ENCODE measurements at places on chromosomes 11 and 22.

- DNase-seq = no peak
Measured at GRCh38 chr22:34344702-34345101, 424.4 kb upstream of the LARGE1 start.

DNA sequence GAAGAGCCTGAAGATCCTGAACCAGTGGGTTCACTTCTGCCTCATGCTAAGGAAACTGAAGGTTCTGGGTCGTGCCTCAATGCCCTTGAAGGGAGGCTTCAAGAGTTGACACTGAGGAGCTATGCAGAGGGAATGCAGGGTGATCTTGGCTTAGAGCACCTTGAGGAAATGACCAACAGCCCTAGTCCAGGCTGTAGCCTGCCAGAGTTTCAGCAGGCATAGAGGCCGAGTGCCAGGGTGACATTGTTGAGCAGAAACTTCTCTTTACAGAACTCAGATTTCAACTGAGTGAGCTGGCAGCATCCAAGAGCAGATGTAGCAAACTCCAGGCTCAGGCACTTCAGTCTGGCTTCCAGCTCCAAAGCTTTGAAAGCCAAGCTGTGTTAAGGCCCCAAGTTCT lies 23.1 kb upstream of the CAPRIN1 start:
- no peak for DNase-seq

- no peak for DNase-seq
Measured at GRCh38 chr11:117677729-117678310, 119.2 kb downstream of the DSCAML1 start.

DNA sequence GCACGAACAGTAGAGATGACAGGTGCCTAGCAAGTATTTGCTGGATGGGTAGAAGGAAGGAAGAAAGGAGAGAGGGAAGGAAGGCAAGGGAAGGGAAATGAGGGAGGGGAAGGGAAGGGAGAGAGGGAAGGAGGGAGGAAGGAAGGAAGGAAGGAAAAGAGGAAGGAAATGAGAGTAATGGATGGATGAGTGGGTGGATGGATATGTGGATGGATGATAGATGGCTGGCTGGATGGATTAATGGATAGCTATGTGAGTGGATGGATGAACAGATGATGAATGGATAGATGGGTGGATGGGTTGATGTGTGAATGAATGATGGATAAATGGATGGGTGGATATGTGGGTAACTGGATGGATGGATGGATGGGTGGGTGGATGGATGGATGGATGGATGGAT lies 125.9 kb upstream of the FGF3 start:
- DNase-seq = no peak

GRCh38 chr22:47129902-47130635 lies 367.6 kb downstream of the TBC1D22A start:
- DNase-seq = peak; percentile 49

DNA sequence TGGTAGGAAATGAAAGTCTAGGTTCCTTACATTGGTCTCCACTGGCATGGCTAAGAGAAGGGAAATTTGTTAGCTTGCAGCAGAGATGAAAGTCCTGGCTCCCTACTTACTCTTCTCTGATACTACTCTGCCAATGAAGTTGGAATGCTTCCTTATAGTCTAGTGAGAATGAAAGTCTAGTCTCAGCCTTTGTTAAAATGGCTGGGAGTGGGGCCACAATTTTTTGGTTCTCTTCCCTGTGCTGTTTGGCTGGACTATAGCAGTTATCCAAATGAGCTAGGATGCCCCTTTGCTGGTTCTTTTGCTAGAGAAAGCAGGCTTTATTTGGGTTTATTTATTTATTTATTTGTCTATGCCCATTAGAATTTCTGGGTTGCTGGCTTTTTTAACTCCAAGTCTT lies 414.3 kb downstream of the AASDHPPT start:
- no peak for DNase-seq

DNA sequence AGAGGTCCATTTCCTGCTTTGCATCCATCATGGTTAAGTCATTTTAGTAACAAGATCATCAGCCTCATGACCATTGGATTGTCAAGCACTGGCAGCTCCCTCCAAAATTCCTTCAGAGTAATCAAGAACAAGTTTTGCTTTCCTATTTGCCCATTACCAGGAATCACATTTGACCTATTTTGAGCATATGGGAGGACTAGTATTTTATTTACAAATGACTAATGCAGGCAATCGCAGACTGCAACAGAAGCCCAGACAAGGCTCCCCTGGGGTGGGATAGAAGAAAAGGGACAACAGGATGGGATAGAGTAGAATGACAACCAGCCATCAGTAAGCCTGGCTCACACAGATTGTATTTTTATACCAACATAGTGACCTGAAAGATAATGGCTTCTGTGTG lies 9.1 kb downstream of the MMP10 start:
- DNase-seq = no peak

- DNase-seq = no peak
Measured at GRCh38 chr11:62556875-62557631, 10.4 kb upstream of the AHNAK start.

DNA sequence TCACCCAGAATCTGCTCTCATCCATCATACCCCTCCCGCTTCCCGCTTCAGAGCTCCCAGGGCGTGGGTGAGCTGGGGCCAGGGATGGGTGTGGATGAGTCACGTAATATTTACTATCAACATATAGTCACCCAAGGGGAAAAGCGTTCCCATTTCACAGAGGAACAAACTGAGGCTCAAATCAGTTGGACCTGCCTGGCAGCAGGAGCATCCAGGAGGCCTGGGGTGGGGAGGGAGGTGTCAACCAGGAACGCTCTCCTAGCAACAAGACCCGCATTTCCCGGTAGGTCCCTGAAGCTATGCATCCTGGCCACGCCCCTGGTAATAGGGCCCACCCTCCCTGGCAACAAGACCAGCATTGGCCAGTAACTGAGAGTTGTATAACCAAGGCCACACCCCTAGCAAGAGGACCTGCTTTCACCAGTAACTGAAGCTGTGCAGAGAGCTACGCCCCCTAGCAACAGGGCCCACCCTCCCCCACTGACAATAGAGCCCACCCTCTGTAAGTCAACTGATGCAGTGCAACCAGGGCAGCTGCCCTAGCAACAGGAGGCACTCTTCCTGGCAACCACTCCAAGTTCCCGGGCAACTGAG lies 32.7 kb upstream of the TXNRD2 start:
- DNase-seq = peak; percentile 46

- no peak for DNase-seq
Measured at GRCh38 chr11:17343257-17343656, 8.3 kb upstream of the NCR3LG1 start.

GRCh38 chr22:45893516-45893915 lies 83.4 kb downstream of the WNT7B start:
- DNase-seq = no peak

DNA sequence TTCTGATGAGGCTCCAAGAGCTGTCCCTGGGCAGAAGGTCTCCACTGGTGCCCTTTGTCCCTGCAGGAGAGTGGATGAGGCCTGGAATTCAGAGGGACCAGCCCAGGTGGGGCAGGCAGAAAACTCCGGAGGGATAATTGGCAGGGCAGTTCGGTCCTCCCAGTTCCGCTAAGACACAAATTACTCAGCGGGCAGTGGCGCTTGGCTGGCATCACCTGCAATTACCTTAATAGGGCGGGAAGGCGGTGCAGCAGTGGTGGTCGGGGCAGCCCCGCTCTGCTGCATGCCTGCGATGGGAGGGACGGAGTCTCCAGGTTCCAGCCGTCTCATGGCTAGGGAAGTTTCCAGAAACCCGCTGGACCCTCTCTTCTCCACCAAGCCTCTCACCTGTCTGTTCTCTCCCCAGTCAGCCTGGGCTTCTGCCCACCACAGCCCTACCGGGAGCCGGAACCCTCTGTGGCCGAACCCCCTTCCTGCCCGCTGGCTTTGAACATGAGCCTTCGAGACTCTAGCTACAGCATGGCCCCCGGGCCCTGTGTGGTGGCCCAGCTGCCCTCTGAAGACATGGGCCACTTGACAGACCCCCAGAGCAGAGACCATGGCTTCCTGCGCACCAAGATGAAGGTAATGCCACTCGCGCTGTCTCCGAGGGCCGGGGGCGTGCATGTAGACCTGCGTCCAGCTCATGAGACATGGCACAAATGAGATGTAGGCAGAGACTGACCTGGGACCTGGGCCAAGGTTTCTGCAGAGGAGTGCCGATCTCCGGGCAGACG lies 7.0 kb downstream of the OVOL1 start:
- DNase-seq = no peak

DNA sequence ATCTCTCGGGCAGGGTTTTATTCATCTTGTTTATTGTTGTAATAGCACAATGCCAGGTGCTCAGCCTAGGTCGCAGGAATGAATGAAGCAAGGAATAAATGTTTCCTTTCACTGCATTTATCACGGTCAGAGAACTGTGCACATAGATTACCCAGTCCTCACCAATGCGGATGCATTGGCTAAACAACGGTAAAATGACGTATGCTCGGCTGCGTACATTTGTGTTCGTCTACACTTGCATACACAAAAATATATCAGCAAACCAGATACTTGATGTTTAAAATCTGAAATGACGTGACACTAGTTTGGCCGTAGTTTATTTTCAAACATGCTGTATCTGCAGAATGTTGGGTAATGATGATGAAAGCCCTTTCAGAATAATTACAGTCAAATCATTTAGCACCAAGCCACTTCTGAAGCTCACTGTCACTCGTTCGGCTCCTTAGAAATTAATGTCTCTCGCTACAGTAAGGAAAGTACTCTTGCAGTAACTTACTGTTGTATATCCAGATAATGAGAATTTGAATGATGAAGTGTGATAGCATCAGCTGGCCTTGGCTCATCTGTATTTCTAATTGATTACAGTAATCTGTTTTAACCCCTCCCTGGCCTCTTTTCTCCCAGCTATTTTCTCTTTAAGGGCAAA lies 268.9 kb downstream of the LRRC4C start:
- DNase-seq = no peak

GRCh38 chr11:128619540-128620308 lies 32.4 kb upstream of the ETS1 start:
- no peak for DNase-seq

DNA sequence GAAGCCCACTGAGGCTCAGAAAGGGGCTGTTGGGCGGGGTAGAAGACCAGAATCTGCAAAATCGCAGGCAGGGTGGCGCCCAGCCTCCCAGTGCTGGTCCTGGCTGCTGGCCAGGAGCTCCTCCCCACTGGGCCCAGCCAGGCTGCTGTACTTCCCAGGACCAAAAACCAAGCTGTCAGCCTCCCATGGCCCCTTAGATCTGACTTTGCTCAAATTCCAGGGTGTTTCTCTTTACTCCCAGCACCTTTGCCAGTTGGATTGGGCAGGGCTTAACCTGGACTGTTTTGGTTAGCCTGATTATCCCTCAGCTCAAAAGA lies 44.2 kb upstream of the WEE1 start:
- DNase-seq = no peak

- DNase-seq = no peak
Measured at GRCh38 chr11:111879637-111879960, 258 bp downstream of the CFAP68 start.

GRCh38 chr11:34065505-34066203 lies 14.1 kb downstream of the CAPRIN1 start:
- DNase-seq = peak; percentile 19

GRCh38 chr11:123641495-123641840 lies 13.0 kb downstream of the SCN3B start:
- no peak for DNase-seq

DNA sequence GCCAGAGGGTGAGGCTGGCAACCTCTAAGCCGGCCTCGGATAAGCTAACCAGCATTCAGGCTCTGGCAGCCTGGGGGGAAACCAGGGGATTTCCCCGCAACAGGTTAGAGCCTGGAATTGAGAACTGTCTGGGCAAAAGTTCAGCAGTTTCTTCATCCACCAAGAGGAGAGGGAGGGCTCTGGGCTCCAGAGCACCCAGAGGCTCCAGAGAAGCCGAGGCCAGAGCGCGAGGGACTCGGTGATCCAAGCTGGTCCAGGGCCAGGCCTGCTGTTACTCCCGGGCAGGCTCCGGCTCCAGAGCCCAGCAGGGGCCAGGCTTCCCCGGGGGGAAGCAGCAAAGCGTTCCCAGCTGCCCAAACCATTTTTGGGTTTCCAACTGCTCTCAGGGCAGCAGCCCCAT lies 13.3 kb upstream of the SH3BP1 start:
- no peak for DNase-seq

- DNase-seq = no peak
Measured at GRCh38 chr11:66845876-66846212, 2.6 kb downstream of the RCE1 start.

- no peak for DNase-seq
Measured at GRCh38 chr22:38038426-38038825, 18.8 kb upstream of the PICK1 start.

DNA sequence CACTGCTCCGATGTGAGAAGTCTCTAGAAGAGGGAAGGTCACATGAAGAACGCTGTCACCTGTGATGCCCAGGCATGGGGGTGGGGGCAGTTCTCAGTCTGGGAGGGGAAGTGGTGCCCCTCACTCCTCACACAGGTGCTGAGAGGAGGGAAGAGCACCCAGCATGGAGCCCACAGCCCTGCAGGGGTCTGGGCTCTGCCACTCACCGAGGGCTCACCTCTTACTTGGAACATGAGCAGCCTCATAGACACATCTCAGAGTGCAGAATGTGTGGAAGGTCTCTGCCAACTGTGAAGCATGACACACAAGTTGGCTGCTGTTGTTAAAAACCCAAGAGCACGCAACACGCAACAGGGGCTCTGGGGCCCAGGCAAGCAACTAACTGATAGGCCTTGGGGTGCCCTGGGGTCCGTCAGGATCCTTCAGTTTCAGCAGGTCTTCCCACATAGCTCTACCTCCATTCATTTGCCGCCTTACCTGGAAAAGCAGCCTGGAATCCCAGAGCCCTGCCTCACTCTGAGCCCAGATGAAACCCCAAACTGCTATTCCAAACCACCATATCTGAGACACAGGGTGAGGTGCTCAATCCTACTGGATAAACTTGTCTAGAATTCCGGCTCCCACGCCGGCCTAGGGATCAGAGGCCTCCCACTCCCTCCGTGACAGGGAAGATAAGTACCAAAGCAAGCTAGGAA lies 17.5 kb upstream of the TMPRSS4 start:
- no peak for DNase-seq

GRCh38 chr11:116687458-116688201 lies 85.2 kb downstream of the BUD13 start:
- DNase-seq = no peak

DNA sequence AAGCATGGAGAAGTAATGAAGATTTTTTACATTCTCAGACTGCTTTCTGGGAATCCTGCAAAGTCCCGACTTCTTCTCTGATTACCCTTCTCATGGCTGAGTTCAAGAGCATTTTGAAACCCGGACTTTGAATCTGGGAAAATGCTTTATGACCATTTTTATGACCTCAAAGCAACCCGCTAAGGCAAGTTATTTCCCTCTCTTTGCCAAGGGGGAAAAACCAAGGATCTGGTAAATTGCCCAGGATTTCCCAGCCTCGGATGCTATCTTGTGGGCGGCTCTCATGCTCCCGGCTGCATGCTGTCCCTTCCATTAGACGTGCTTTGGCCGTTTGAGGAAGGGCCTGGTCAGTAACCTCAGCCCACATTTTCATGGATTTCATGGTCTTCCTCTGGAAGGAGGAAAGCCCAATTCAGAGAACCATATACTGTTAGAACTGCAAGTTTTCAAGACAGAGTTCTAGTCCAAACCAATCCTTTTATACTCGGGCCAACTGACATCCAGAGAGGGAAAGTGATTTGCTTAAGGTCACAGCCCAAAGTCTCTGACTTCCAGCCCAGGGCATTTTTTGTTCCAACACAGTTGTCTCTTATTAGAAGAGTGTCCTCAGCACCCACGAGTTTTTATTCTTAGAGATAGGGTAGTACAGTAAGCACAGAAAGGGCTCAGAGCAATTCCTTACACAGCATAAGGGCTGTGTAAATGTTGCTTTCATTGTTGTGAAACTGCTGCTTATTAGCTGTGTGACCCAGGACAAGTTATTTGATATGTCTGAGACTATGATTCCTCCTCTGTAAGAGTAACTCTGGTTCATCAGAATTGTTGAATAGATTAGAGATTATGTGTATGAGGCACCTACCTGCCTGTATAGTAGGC lies 77.4 kb downstream of the NAV2 start:
- DNase-seq = no peak

Data from CD4-positive, alpha-beta T cell treated with Interleukin-1 beta for 1 hour (primary cell).